ENCODE measurements at places on chromosomes 5 and 9.

DNA sequence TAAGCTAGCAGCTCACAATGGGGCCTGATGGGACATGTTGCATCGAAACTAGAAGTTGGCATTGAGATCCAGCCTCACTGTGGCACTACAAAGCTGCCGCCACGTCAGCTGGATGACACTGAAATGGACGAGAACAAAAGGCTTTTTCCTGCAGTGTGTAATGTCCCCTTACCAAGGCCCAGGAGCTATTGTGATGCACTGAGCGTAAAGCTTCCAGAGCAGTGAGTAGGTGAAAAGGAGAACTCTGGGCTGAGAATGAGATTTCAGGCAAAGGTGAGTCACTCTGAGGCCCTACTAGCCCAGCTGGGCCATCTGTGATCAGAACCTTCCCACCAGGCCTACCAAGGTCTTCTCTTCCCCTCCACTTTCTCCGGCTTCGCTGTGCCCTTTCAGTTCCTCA lies 528.1 kb upstream of the KLF4 start:
- no peak for DNase-seq

GRCh38 chr5:95891499-95891898 lies 69.0 kb upstream of the GLRX start:
- no peak for DNase-seq

GRCh38 chr5:180463916-180464602 lies 30.1 kb upstream of the CNOT6 start:
- DNase-seq, result no peak

- DNase-seq, result no peak
Observed at GRCh38 chr9:135896205-135896604, 11.1 kb downstream of the CAMSAP1 start.

DNA sequence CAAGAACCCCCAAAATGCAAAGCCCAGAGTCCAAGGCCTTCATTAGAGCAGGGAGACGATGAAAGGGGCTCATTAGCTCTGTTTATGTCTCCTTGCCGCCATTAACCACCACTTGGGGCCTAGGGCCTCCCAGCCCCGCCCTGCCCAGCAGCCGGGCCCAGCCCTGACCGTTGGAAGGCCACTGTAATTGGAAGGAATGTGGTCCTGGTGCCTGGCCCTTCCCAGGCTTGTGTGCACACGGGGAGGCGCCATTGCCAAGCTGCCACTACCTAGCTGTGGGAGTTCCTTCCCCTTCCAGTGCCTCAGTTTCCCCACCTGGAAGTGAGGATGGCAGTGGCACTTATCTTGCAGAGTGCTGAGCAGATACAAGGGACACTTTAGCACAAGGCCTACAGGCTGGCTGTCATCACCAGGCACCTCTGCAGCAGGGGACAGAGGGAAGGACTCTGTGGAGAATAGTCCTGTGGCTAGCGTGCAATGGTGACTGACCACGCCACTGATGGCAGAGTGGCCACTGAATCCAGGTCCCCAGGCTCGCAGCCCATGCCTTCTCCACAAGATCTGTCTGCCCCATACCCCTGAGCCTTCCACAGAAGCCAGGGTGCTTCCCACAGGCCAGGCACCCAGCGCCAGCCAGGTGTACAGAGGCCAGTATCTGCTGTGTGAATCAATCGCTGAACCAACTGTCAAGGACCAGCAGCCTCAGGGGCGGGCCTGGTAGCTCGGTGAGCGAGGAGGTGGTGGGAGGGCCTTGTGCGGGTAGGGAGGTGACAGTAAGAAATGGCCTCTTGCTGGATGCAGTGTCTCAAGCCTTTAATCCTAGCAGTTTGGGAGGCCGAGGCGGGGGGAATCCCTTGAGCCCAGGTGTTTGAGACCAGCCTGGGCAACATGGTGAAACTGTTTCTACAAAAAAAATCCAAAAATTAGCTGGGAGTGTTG lies 20.8 kb downstream of the GBGT1 start:
- no peak for DNase-seq

GRCh38 chr5:126594748-126595485 lies at the start of gene ALDH7A1:
TSS of gene ALDH7A1 (minus strand) at chr5:126595219. CDS start at chr5:126595198, 21 bp downstream.
- DNase-seq, result peak; percentile 88

DNA sequence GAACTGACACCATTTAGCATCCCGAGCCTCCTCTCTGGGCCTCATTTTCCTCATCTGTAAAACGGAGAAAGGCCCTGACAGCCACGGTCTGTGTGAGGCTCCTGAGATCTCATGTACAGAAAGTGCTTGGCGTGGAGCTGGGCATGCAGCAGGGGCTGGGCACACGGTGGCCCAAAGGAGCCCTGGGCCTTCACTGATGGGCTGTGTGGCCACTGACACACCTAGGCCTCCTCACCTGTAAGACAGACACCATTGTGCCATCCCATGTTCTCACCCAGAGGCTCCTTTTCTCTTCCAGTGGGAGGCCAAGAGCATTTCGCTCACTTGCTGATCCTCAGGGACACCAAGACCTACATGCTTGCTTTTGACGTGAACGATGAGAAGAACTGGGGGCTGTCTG lies 1.6 kb downstream of the ORM1 start:
- DNase-seq, result no peak

DNA sequence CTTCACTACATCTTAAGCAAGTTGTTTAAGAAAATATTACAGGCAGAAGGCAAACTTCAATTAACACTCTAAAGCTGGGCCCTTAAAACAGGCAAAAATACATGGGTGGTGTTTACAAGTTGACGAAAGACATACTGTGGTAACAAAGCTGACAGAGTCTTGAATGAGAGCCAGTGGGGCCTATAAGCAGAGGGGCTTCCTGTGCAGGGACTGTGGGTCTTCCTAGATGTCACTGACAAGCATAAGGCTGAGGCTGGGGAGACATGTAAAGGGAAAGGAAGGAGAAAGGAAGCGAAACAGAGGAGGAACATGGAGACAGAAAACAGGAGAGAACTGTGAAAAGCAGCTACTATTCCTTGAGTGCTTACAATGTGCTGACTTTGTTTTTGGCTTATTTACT lies 308.0 kb upstream of the RPS23 start:
- DNase-seq, result no peak

GRCh38 chr5:112579599-112580170 lies 158.0 kb upstream of the APC start:
- DNase-seq, result no peak

GRCh38 chr9:12760758-12761157 lies 14.1 kb upstream of the LURAP1L start:
- DNase-seq, result no peak

GRCh38 chr5:22242532-22242931 lies 610.6 kb downstream of the CDH12 start:
- no peak for DNase-seq

GRCh38 chr5:142634216-142635011 lies 51.5 kb downstream of the FGF1 start:
- DNase-seq, result no peak

DNA sequence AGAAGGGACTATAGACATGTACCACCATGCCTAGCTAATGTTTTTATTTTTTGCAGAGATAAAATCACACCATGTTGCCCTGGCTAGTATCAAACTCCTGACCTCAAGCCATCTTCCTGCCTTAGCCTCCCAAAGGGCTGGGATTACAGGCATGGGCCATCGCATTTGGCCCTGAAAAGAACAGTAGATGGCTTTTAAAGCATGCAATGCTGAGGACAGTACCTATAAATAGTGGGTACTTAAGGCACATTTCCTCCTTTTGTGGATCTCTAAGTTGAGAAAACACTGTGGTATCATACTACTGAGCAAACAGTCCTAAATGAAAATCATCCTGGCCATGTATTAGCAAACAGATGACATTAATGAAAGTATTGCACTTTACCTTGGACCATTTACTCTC lies 119.4 kb downstream of the TTC39B start:
- no peak for DNase-seq

DNA sequence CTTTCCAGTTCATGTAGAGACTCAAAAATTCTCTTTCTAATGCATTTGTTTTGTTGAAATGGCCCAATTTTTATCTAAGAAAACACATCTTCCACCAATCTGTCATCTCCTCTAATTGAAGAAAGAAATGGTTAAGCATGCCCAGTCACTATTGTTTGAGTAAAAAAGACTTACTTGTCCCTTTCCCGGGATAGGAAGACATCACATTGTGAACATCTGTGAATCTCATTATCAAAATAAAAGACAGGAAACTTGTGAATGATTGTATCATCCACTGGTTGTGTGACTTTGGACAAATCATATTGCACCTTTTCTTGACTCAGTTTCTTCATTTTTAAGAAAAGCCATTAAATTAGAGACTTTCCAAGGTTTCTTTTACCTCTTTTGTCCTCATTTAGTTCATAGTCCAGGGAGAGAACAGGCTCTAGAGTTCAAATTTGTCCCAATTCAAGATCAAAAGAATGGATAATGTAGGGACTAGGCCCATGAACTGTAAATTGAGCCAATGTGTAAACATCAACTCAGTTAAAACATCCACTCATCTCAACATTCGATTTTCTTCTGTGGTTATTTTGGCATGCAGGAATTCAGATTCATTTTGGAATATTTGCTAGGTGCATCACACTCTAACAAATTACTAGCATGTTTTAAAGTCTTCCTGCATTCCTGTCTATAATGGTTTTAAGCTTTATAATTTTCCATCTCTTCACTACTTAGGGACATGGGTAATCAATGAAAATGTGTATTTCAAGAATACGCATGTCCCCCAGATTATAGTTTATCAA lies 838.0 kb upstream of the WWC1 start:
- peak; percentile 5 for DNase-seq

GRCh38 chr5:130777794-130778193 lies 387.3 kb downstream of the HINT1 start:
- no peak for DNase-seq

DNA sequence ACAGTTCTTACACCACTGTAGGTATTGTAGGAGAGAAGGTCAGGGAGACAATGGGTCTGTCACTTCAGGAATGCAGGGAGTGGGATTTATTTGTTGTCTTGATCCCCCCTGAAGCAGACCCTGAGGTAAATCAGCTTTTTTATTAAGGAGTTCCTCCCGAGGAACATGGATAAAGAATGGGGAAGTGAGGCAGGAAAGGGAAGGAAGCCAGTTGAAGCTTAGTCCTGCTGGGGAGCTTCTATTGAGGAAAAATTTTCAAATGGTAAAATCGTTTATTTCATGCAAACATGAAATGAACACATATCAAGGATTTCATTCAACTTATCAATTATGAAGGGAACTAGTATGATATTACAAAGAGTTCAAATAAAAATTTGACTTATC lies 318.6 kb upstream of the PIK3R1 start:
- no peak for DNase-seq

DNA sequence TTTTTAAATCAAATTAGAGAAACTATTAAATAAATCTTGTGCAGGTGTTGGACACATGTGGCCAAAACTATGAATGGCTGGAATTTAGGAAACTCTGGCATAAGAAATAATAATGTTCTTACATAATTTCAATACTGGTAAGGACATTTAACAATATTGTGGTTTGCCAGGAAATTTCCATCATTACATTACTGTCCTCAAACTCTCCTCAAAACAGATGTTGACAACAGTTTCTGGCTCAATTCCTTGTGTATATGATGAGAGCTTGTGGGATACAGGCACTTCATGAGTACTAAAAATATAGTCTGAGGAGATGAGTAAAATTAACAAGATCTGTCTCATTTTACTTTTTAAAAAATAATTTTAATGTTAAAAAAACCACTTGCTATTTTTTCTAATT lies 27.9 kb downstream of the MCTP1 start:
- DNase-seq, result peak; percentile 3

DNA sequence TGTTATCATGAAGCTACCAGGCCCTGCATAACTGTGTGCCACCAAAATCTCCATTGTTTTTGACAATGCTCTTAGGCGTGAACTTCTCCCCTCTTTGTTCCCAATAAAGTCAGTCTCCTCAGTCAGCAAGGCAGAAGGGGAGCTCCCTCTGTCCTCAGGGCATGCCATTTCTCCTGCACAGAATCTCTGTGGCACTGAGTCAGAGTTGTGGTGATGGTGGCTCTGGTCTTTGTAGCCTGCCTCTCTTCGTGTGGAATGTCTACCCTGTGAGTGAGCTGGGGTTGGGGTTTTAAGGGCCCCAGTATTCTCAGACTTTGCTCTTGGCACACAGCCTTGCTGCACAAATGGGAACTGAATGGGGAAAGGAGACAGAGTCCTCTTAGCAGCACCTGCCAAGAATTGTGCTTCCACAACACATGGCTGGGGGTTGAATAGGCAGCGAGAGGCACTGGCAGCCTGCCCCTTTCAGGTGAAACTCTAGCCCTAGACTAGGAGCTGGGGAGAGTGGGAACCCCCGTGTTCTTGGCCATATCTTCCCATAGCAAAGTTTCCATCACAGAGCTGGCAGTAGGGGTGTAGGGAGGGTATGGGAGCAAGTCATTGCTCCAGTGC lies 146.6 kb downstream of the SH3GL2 start:
- DNase-seq, result no peak

GRCh38 chr9:11092974-11093373 lies 480.2 kb upstream of the PTPRD start:
- no peak for DNase-seq

GRCh38 chr5:108867656-108868055 lies 120.0 kb downstream of the FER start:
- DNase-seq, result no peak

GRCh38 chr5:7014611-7015010 lies 301.4 kb downstream of the TENT4A start:
- no peak for DNase-seq

DNA sequence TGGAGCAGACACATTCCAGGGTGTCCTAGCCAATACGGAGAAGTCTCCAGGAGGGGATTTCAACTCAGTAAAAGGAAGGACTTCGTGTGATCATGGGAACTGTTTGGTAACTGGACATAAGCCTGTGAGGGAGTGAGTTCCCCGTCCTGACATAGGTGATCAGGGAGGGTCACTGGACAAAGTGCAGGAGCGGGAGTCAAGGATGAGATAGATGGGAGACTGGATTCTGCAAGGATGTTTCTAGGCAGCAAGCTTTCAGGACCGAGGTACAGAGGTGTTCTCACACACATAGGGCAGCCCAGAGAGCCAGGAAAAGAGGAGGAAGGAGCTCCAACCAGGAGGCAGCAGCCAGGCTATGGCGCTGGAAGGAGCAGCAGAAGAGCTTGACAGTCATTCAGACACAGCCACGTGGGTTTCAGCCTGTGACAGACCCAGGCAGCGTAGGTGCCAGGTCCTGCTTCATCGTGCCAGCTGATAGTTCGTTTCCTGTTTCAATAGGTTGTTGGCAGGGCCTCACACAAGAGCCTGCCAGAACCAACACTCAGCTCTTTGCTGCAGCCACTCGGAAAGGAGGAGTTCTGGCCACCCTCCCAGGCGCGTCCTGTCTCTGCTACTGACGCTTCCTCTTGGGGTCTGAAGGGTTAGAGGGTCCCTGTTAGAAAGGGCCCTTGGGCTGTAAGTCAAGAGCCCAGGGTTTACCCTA lies 84.1 kb downstream of the AMBP start:
- peak; percentile 76 for DNase-seq

DNA sequence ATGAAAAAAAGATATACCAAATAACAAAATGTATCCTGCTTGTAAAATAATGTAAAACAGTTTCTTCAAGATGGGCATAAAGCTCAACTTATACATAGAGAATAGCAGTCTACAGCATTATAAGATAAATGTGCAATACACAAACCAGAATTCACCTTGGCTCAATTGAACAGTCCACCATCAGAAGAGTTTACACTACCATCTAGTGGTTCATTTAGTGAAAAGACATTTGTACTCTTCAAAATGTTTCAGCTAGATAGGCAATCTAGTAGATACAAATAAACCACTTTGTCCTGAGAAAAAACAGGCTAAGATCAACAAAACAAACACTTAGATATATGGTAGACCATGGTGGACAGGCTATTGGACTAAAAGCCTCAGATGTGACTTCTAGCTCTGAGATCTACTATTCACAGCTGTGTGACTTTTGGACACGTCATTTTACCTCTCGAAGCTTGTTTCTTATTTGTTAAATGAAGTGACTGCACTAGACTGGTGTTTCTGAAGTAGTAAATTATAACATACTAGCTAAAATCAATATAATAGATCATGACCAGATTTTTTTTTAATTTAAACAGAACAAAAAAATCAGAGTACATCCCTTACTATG lies 22.1 kb upstream of the TPD52L3 start:
- peak; percentile 65 for DNase-seq

Measured in fibroblast of mammary gland (primary cell).